ENCODE measurements at places on chromosomes 1 and 21.
A peak's percentile ranks its signal among the peaks of the same experiment; 100 is the strongest.

DNA sequence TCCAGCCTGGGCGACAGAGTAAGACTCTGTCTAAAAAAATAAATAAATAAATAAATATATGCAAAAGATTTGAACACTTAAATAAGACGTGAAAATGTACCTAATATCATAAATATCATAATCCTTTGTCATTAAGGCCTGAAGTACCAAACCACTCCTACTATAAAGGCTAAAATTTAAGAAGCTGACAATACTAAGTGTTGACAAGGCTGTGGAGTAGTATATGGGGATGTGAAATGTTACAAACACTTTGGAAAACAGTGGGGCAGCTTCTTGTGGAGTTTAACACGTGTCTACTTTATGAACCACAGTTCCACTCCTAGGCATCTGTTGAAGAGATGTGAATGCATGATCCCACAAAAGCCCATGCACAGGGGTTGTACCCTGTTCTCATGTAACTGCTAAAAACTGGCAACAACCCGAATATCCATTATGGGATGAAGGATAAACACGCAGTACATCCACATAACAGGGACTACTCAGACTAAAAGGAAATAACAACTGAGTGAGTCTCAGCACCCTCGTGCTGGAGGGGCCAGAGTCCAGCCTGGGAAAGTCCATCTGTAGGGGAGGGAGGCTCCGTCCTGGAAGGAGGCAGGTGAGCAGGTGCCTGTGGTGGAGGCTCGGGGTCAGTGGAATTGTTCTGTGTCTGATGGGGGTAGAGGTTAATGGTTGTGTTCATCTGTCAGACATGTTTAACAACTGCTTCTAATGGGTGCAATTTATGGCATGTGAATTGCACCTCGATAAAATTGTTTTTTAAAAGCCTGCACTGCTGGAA lies 6.7 kb upstream of the SLC19A1 start:
- H3K4me3 ChIP-seq: no peak overlapping the region
- no peaks in the 10 kb centered on the region for H3K4me1 ChIP-seq
- H3K27me3 ChIP-seq: no peaks in the 10 kb centered on the region
- peak; percentile 57 for DNase-seq

DNA sequence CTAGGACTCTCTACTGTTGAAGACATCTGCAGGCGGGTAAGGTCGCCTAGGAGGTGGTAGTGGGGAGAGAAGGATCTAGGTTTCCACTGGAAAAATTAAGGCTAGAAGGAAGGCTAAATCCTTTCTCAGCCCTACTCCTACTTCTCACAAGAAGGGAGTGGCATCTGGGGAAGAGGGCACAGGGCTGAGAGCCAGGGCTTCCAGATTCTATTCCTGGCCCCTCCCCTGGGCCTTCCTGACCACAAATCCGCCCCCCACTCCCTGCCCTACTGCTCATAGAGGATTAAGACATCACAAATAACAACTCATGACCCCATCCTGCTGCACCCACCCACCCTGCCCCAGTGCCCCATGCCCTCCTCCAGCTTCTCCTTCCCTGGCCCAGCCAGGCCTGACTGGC lies 2.5 kb downstream of the PHLDA3 start:
- H3K4me3 ChIP-seq: no peak overlapping the region
- DNase-seq: no peak
- H3K27me3 ChIP-seq: no peaks in the 10 kb centered on the region

DNA sequence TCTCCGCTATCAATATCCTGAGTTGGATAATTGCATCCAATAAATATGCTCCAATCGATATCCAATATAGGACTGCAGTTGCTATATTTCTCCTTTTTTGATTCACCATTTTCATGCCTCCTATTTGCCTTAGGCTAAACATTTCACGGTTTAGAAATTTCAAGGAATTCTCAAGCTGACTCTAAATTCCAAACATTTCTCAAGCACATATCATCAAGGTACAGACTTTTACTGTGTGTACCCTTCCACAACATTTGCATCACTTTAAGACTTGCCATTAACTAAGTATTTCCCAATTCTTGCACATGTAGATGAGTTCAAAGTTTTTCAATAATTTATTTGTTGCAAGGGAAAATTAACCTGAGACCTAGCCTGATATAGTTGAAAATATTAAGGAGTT lies 795.2 kb upstream of the TMPRSS15 start:
- no peak overlapping the region for H3K4me3 ChIP-seq
- H3K27me3 ChIP-seq: no peaks in the 10 kb centered on the region
- no peak overlapping the region for H3K27ac ChIP-seq
- H3K36me3 ChIP-seq: no peaks in the 10 kb centered on the region
- no peak for DNase-seq
- H3K4me1 ChIP-seq: no peaks in the 10 kb centered on the region

DNA sequence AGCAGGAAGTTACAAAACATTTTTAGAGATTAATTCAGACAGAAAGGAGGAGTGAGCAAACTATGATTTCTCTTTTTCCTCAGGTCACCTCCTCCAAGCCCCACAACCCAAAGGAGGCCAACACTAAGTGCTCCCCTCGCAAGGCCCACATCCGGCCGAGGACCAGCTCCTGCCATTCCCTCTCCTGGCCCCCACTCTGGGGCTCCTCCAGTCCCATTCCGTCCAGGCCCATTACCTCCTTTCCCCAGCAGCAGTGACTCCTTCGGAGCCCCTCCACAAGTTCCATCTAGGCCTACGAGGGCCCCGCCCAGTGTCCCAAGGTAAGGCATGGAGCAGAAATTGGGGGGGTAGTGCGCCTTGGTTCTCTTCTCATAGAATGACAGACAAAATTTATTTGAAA lies 32.0 kb upstream of the C1orf105 start:
- no peaks in the 10 kb centered on the region for H3K36me3 ChIP-seq
- no peak overlapping the region for H3K4me3 ChIP-seq
- DNase-seq: no peak
- no peak overlapping the region for H3K27ac ChIP-seq
- peaks cover 41% of the 10 kb centered on the region for H3K4me1 ChIP-seq

DNA sequence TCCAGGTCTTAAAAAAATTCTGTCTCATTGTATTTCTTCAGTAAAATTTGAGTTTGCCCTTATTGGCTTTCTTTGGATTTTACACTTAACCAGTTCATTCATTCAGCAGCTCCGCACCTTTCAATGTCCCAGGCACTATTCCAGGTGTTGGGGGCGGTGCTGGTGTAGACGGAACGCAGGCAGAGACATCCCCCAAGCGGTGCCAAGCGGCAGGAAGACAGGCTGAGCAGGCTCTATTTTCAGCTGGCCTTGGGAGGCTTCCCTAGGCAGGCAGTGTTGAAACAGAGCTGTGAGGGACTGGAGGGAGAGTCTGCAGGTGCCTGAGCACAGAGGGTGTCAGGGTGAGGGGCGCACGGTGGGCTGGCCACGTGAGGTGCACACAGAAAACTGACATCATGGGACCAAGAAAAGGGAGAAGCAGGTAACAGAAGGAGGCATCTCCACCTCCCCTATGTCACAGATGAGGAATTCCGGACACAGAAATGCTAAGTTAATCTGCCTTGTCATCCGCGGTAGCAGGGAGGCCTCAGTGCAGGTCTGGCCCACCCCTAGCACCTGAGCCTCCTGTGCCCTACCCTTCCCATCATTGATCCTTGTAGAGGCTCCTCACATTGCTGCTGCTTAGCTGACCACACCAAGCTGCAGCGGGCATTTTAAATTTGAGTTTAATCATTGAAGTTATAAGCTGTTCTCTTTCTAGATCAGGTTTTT lies 40.8 kb downstream of the SLC37A1 start:
- no peaks in the 10 kb centered on the region for H3K4me1 ChIP-seq
- H3K36me3 ChIP-seq: no peaks in the 10 kb centered on the region
- no peaks in the 10 kb centered on the region for H3K27me3 ChIP-seq
- H3K4me3 ChIP-seq: no peak overlapping the region
- no peak overlapping the region for H3K27ac ChIP-seq

GRCh38 chr1:6489799-6490180 lies 1.7 kb downstream of the PLEKHG5 start:
- no peaks in the 10 kb centered on the region for H3K36me3 ChIP-seq
- peaks cover 26% of the 10 kb centered on the region for H3K4me1 ChIP-seq
- H3K27me3 ChIP-seq: no peaks in the 10 kb centered on the region
- peak overlapping the region; percentile 92 for H3K4me3 ChIP-seq
- DNase-seq: peak; percentile 88

All from hepatocyte (in vitro differentiated cells).